Activated CD4-positive, CD25-positive, alpha-beta regulatory T cell treated with anti-CD3 and anti-CD28 coated beads, Interleukin-2, amount 50 U/mL, for 72 hours (primary cell): ENCODE measurements at places on chromosomes 12 and 14.

DNA sequence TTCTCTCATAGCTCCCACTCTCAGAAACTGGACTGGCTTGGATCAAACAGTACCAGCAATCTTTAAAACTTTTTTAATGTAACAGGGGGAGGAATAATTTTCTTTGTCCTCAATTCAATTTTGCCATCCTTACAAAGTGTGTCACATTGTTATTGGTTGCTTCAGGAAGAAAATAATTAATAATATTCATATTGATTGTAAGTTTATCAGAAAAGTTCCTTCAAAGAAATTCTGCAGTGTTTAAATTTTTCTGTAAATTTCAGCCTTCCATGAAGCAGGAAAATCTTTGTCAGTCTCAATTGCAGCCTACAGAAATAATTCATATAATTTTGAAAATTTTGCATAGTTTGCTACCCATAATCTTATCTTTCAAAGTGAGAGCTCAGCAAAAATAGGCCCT, 1119.1 kb upstream of the ATXN7L3B start:
- no peak for DNase-seq

DNA sequence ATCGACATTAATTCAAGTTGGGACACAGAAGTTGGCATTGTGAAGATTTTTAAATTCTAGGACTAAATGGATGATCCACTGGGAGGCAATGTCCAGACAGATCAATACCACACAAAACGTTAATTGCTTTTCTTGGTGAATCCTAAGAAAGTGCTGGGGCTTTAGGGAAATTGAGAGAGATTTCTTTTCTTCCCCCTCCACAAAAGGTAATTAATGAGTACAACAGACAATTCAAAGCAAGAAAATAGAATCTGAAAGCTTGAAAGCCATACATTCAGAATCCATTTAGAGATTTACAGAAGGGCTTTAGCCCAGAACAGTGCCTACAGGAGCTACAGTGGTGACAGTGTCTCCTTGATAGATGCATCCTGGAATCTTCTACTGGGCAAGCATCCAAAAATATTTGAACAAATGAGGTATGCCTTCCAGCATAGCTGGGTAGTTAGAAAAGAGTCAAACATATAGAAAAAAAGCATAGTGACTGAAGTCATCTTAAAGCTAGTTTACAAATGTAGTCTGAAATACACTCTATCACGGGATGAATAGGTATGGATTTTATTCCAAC, 718.1 kb downstream of the DIO2 start:
- DNase-seq, result no peak

DNA sequence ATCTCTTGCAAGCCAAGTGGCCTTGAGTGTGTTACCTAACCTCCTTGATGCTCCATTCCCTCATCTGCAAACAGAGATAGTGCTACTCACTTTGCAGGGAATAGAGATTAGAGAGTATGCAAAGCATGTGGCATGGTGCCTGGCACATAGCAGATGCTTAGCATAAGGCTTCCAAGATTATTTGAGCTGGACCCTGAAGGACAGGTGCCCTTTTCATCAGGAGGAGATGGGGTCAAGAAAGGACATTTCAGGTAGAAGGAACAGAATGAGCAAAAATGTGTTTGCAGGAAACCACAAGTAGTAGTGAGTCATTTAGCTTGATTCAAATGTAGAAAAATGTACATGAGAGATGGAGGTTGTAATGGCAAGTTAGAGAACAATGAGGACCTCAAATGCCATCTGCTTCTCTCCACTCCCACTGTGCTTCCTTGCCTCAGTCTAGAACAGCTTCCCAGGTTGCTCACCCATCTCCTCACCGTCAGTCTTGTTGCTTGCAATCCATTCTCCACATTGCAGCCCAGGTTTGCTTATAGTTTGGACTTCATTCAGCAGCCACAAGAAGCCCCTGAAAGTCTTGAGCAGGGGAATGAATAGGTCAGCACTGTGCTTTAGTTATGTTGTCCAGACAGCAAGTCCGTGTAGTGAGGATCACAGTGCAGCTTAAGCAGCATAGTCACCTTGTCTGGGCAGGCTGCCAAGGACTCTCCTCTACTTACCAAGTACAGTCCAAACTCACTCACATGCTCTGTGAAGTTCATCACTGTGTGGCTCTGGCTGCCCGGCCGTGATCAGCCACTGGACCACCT, 536.3 kb upstream of the CCDC196 start:
- peak; percentile 56 for DNase-seq

- no peak for DNase-seq
These were observed 2.3 kb downstream of the TCP11L2 start for GRCh38 chr12:106304797-106305196.

GRCh38 chr12:67161322-67161918, 107.7 kb upstream of the CAND1 start:
- no peak for DNase-seq

GRCh38 chr12:104724992-104725585, 233.0 kb downstream of the SLC41A2 start:
- DNase-seq, result no peak

- no peak for DNase-seq
These were observed 209.6 kb downstream of the ADGRD1 start for GRCh38 chr12:131163189-131163738.

GRCh38 chr12:96635844-96636243, 146.5 kb downstream of the CFAP54 start:
- no peak for DNase-seq

DNA sequence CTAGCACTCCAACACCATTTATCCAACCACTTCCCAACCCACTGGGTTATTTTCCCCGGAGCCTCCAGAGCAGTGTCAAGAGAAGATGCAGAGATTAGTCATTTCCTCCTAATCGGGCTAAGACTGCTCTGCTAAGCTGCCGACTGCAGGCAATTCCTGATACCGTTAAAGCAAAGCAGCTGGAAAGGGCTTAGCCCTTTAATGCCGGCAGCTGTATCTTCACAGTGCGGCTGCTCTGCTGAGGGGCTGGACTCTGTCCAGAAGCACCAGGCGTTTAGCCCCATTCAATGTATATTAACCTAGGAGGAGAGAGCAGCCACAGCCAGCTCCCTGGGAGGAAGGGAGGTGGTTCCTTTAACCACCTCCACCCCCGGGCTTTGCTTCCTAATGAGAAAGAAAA, 11.1 kb downstream of the AQP6 start:
- DNase-seq, result no peak

DNA sequence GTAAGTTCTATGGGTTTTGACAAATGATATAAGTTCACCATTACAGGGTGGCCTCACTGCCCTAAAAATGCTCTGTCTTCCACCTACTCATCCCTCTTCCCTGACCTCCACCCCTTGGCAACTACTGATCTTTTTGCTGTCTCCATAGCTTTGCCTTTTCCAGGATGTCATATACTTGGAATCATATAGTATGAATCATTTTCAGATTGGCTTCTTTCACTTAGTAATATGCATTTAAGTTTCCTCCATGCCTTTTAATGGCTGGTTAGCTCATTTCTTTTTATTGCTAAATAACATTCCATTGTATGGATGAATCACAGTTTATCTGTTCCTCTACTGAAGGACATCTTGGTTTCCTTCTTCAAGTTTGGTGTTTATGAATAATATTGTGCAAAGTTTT, 14.0 kb upstream of the PEX5 start:
- DNase-seq, result no peak

GRCh38 chr12:103969391-103969790, 3.7 kb downstream of the TDG start:
- DNase-seq, result no peak

GRCh38 chr12:62783881-62784280, 151.1 kb downstream of the PPM1H start:
- DNase-seq, result no peak

DNA sequence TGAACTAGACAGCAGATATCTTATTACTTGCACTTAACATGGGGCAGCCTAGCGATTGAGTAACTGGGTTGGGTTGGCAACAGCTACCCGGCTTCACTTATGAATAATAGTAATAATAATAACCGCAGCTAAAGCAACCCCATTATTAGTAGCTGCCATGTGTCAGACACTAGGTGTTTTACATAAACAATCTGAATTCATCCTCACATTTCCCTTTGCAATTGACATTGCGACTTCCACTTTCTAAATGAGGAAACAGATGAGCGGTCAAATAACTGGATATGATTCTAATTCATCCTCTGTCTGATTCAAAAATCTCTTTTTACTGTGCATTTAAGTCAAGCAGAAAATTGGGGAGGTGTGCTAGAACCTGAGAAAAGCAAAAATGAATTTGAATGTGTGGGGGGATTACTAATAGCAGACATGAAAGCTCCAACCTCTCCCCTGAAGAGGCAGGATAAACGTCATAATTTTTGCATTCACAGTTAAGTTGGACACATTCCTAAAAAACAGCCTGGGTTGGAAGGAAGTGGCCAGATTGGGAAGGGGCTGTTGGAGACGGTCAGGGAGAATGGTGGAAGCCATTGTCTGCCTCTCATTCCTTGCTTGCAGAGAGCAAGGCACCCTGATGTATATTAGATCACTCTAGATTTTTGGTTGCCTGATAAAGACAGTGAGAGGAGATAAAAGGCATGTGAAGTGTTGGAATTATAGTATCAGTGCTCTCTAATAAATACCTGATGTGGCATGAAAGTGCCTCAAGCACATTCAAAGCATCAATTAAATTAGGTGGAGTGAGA, 13.1 kb downstream of the EMP1 start:
- DNase-seq, result no peak

DNA sequence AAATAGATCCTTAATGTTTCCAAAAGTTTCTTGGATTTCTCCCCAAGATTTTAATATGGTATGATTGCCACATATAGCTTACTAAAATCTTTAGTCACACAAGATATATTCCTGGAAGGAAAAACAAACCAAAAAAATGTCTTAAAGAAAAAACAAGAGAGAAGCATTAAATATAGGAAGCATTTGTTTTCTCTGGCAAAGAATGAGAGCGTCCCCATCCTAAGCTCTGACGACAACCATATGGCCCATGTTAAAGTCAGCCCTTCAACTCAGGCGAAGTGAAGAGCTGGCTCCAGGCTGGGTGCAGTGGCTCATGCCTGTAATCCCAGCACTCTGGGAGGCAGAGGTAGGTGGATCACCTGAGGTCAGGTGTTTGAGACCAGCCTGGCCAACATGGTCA, 35.6 kb downstream of the GCH1 start:
- no peak for DNase-seq

DNA sequence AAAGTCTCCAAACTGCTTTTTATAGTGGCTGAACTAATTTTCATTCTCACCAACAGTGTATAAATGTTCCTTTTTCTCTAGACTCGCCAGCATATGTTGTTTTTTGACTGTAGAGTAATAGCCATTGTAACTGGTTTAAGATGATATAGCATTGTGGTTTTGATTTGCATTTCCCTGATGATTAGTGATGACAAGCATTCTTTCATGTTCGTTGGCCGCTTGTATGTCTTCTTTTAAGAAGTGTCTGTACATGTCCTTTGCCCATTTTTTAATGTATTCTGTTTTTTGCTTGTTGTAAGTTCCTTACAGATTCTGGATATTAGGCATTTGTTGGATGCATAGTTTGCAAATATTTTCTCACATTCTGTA, 404.9 kb downstream of the FLRT2 start:
- DNase-seq, result no peak

DNA sequence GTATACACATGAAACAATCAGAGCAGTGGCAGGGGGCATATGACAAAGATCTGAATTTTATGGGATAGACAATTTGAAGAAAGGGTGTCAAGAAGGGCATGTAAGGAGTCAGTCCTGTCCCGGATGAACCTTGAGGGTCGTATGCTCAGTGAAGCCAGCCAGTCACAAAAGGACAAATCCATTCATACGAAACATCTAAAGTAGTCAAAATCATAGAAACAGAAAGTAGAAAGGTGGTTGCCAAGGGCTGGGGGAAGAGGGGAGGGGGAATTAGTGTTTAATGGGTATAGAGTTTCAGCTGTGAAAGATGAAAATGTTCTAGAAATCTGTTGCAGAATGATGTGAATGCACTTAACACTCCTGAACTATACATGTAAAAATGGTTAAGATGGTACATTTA, 157.5 kb downstream of the TGFB3 start:
- no peak for DNase-seq

DNA sequence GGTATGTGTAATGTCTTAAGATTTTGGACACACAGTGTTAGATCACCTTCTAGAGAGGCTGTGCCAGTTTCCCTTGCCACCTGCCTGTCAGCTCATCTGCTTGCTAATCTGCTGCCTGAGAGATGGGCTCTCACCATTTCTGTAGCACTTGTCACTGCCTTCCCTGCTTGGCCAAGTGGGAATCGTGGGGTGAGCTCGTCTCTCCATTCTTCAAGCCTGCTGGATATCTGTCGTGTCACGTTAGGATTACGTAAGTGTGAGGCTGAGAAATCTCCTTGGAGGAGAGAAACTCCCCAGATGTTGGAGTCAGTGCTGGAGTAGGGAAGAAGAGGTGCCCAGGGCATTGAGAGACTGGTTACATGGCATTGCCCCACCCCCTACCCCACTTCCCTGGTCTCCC, 8.6 kb upstream of the RPH3A start:
- no peak for DNase-seq
